AG10803 (cell line): ENCODE measurements at places on chromosomes 5 and 9.
A peak's percentile ranks its signal among the peaks of the same experiment; 100 is the strongest.

- no peak for DNase-seq
Observed at GRCh38 chr9:122396614-122397148, 25.9 kb downstream of the PTGS1 start.

DNA sequence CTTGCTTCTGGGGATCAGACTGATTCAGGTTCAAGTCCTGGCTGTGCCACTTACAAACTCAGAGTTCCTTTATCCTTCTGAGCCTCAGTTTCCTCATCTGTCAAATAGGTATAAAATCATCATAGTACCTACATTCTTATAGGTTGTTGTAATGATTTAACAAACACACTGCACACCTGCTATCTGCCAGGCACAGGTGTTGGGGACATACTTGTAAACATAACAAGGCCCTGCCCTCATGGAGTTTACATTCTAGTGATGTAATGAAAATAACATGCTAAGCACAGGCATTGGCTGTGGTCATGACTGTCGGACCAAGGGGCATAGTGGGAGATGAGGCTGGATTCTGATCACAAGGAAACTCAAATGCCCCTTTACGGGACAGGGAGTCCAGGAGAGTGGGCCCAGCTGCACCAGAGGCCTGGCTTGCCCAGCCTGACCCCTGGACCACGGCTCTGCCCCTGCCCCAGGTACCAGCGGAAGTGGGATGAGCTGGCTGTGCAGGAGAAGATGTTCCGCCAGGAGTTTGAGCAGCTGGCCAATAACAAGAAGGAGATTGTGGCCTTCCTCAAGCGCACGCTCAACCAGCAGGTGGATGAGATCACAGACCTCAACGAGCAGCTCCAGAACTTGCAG lies 2.3 kb downstream of the CFAP157 start:
- DNase-seq: no peak

DNA sequence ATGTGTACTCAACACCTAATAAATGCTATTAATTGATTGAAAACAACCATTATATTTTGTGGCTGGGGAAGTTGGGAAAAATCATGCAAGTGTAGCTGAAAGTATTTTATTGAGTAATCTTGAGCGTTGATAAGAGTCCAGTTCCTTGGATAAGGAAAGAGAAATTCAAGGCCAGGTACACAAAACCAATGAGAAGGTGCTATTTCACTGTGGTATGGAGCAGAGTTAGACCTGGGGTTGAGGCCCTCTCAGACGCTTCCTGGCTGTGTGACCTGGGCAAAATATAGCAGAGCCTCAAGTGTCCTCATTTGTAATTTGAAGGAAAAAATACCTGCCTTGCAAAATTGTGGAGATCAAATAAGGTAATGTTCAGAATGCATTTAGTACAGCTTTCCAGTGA lies 50.1 kb downstream of the GALNT10 start:
- no peak for DNase-seq

DNA sequence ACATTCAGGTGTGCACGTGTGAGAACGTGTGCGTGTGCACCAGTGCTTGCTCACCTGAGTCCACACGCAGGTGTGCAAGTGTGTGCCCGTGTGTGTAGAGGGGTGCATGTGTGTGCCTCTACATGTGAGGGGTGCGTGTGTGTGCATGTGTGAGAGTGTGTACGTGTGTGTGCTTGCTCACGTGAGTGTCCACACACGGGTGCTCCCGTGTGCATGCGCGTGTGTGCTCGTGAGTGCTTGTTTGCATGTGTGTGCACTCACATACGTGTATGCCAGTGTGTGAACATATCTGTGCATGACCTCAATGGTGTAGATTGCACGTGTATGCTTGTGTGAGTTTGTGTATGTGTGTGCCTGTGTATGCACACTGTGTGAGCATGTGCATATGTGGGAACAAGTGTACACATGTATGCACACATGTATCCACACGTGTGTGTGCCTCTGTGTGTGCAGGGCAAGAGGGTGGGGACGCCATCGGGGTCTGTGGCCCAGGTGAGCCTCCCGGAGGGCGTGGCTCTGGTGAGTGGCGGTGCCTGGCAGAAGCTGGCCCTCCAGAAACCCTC lies 40.6 kb upstream of the NOTCH1 start:
- DNase-seq: no peak

DNA sequence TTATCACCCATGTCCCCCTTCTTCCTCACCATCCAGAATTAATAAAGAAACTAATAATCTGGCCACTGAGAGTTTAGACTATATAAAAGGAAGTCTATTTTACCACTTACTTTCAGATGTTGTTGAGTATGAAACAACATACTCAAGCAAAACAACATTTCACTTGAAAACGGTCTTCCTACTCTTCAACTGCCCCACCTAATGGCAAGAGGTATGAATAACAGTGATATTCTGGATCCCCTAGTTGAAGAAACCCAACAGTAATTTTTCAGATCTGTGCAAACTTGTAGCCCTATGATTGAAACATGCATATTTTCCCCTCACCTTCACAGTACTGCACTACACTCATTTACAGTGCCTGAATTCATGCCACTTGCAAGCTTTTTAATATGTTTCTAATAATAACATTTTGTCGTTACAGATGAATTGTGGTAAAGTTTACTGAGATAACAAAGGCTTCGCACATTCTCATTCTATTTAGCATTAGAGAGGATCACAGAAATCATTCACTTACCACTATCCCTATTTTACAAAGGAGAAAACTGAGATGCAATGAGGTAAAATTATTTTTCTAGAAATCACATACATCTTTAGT lies 267.9 kb upstream of the PDE4D start:
- DNase-seq: peak; percentile 37

DNA sequence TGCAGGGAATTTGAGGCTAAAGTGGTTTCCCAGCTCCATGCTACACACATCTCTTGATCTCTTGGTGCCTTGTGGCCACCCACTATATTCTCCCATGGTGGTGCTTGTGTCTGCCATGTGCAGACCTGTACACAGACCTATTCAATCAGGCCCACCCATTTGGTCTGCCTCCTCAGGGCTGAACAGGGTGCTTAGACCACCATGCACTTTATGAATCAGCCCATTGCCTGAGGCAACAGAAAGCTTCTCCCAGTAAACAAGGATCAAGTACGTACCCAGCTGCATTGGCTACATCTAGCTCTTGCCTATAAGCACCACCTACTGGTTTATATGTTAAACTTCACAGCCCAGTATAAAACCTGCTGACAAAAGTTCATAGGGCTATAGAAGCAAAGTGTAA lies 664.3 kb upstream of the EDIL3 start:
- DNase-seq: peak; percentile 6

DNA sequence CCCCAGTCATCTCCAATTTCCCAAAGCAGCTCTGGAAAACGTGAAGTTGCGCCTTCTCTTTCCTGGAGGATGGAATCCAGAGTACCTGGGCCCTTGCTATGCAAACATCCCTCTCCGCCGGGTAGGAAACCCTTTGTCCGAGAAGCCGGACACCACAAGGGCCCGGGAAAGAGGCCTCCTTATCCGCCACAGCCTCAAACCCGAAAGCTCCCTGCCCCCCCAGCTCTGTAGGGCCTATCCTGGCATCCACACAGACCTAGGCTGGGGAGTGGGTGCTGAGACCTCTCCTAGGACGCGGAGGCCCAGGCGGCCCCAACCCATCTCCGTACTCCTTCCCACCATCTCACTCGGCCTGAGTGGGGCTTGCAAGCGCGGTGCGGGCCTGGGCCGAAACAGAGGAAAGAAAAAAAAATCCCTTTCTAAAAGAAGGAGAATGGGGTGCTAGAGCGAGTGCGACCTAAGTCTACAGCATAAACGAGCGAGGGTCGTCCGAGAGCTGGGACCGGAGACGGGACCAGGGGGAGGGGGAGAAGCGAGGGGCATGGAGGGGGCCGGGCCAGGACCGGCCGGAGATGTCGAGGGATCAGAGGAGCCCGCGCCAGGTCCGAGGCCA lies 624 bp downstream of the FBXW11 start:
- DNase-seq: peak; percentile 25

- DNase-seq: no peak
Observed at GRCh38 chr9:68509689-68510088, 31.0 kb downstream of the TMEM252 start.

GRCh38 chr9:129166623-129167557 lies 11.2 kb downstream of the IER5L start:
- peak; percentile 71 for DNase-seq

DNA sequence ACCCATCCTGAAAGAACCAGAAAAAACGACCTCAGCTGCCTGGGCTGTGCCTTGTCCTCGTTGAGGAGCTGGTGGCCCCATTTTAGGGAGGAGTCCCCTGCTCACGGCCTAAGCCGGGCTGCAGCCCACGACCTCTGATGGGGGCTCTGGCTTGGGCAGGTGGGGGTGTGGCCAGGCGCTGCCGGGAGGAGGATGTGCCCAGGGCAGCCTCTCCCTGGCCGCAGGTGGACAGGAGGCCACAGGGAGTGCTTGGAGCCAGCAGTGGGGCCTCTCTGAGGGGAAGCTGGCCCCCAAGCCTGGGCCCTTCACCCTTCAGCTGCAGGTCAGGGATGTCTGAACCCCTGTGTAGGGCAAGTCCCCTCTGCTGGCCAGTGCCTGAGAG lies 2.5 kb downstream of the DIPK1B start:
- DNase-seq: no peak

DNA sequence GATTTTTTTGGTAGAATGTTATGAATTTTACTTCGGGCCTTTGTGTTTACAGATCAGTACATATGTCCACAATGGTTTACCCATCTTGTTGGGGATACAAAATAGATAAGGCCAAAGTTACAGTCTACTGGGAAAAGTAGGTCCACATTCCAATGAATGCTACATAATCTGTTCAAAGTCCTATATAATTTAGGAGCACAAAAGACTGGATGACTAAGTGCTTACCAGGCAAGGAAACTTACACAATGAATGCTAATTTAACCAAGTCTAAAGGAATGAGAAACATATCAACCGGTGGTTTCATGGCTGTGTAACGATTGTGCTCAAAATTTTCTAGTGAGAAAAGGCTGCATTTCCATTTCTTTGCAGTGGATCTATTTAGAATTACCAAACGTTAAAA lies 97.4 kb upstream of the TRPM3 start:
- DNase-seq: no peak

DNA sequence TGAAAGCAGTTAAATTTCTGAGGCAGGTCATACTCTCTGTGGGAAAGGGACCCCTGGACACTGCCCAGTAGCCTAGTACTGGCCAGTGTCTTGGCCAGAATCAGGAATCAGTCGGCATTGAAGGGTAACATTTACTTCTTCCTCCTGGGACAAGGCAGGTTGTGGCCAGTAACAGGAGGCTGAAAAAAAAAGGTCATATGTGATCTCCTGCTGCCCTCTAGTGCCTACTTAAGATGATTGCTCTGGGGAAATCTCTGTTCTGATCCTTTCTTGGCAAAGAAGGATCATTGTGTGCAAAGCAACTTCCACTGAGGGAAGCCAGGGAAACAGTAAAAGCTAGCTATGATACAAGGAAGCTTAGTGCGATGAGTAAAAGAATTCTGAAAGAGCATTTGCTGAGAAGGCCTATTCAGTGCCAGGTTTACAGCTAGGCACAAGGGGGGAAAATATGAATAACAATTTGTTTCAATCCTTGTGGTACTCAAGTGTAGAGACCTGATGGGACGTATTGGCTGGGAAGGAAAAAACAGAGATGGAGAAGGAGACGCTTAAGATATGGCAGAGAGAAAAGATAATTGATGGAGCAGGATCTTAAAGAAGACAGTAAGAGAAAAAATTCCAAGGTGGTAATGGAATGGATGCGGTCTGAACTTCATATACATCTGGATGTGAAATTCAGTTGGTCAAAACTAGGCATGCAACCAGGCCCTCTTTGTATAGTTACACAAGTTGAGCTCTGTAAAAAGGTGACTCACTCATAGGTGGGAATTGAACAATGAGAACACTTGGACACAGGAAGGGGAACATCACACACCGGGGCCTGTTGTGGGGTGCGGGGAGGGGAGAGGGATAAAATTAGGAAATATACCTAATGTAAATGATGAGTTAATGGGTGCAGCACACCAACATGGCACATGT lies 25.8 kb upstream of the TRIM32 start:
- peak; percentile 90 for DNase-seq

DNA sequence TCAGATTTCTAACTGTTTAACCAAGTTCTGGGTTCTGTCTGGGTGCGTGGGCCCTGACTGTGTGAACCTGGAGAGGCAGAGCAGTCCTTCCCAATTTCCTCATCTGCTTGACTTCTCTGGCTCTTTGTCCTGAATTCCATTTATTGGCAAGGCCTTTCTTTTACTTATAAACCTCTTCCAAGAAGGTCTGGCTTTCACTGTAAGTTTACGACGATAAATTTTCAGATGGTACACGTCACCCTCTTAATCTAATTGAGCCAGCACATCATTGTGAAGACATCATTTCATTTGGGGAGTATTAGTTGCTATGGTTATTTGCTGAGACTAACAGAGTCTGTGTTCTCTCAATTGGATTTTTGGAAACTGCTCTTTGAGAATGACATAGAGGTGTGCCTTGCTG lies 92.4 kb downstream of the ARHGAP26 start:
- peak; percentile 62 for DNase-seq

DNA sequence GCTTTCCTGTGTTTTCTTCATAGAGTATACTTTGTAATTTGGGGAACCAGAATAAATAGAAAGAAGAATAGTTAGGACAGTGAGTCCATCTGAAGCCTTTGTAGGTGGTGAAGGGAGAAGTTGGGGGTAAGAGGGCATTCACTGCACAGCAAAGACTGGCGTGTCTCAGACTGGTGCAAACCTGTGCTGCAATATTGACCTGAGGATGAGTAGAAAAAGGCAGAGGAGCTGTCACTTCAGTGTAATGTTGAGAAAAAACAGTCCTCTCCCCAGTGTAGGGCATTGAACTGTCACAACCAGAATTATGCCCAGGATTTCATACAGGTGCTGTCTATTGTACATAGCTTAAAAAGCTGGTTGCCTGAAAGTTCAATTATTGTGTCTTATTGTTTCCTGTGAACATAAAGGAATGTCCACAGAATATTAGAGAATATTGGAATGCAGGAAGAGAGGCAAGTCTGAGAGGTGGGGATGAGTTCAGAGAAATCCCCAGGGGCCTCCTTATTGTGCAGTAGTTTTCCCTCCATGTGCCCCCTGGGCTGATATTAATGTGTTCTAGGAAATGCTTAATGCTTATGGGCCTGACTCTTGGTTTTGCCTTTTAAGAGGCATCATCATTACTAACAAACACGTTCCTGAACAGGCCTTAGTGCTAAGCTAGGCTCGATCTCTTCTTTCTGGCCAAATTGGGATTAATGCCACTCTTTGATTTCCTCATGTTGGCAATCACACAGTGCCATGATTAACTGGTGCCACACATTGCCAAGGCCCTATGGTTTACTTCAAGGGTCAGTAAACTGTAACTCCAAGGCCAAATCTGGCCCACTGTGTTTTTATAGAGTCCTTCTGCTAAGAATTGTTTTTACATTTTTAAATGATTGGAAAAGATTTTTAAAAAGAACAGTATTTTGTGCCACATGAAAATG lies 34.0 kb downstream of the DAPK1 start:
- DNase-seq: no peak

DNA sequence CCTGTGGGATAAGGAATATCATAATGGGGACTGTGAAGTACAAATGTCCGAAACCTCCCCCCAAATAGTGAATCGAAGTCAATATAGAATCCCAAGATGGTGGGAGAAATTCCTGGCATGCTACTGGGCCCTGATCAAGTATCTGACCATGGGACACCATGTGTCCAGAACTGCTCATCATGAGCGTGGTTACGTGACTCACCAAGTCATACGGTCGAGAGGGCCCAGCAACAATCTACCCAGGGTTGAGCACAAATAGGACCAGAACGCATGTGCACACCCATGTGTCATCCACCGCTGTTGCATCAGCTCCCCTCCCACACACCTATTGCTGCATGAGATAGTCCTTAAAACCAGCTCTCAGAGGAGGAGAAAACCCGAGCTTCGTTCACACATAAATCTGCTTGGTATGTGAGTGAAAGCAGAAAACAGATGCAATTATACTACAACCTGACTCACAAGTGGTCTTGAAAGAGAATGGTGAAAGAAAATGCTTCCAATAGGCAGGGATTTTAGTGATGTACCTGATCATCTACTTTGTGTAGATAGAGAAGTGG lies 353.2 kb downstream of the CWC27 start:
- DNase-seq: peak; percentile 79
